ENCODE measurements at places on chromosomes 12 and 14.
A peak's percentile ranks its signal among the peaks of the same experiment; 100 is the strongest.

DNA sequence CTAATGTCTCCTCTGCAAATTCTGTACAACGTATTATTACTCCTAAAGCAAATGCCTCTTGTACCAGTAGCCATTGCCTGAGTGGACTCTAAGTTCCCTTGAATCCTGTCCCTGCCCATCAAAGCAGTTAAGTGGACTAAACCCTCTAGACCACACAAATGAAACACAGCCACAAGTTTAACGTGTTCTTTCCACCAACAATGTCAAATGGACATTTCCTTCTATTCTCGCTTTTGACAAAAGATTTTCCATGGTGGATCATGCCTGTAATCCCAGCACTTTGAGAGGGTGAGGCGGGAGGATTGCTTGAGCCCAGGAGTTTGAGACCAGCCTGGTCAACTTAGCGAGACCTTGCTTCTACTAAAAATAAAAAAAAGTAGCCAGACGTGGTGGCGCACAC, 15.9 kb downstream of the CCDC88C start:
- DNase-seq: no peak

DNA sequence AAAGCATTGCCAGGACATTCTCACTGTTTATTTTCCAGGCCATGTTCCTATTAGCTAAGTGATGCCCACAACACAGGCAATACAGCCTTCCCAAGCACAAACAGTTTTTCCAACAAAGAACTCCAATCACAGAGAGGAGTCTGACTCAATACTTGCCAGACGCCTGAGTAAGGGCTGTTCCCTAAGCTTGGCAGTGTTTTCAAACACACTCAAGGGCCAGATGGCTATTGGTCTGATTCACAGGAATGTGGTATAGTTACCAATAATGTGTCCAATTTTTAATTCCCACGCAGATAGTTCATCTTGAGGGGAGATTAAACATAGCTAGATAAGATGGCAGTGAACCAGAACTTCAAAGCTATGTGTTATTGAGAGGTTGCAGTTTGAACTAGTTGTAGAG, 381.0 kb downstream of the SNAPC1 start:
- no peak for DNase-seq

GRCh38 chr14:26841920-26842741, 244.3 kb upstream of the NOVA1 start:
- DNase-seq: peak; percentile 81

GRCh38 chr12:1279050-1279449, 288.0 kb downstream of the ERC1 start:
- DNase-seq: no peak

DNA sequence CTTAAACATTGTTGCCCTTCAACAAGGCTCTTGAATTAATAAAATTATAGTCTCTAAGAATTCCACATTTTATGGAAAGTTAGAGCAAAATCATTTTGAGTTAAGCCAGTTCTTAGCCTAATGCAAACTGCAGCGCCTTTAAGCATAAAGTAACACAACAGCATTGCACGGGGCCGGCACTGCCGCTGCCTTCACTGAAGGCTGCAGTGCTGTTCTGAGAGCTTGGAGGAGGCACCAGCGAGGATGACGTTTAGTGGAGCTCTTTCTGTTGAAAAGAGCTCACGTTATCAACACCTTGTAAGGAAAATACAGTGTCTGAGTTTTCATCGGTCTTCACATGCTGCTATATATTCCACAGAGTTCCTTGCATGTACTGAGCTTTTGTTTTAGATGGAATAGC, 38.3 kb upstream of the DYNC1H1 start:
- DNase-seq: no peak

- no peak for DNase-seq
Observed at GRCh38 chr12:22271023-22271422, 63.5 kb downstream of the ST8SIA1 start.

DNA sequence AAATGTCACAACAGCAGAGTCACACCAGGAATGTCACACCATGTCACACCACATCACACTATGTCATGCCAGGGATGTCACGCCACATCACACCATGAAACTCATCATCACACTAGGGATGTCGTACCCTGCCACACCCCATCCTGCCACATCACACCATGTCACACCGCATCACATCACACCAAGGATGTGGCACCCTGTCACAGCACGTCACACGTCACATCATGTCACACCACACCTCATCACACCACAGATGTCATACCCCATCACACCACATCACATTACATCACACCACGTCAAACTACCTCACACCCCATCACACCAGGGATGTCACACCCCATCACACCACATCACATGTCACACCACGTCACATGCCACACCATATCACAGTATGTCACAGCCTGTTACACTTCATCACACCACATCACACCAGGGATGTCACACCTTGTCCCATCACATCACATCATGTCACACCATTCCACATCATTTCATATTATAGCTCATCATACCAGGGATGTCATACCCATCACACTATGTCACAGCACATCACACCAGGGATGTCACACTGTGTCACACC, 90.9 kb downstream of the TMEM121 start:
- DNase-seq: no peak

DNA sequence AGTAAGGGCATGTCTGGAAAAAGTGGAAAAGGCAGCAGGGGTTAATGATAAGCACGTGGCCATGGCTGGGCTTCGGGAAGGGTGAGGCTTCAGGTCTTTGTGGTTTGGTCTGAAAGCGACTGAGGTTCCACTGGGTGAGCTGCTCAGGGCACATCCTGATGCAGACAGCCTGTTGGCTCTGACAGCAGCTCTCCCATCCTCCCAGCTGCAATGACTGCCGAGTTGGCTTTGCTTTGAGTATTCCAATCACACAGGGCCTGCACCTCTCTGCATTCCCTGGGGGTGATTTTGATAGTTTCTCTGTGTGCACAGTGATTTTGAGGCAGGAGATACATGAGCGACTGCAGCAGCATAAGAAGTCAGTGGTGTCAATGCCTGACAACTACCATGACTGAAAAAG, 390.7 kb downstream of the APAF1 start:
- no peak for DNase-seq

DNA sequence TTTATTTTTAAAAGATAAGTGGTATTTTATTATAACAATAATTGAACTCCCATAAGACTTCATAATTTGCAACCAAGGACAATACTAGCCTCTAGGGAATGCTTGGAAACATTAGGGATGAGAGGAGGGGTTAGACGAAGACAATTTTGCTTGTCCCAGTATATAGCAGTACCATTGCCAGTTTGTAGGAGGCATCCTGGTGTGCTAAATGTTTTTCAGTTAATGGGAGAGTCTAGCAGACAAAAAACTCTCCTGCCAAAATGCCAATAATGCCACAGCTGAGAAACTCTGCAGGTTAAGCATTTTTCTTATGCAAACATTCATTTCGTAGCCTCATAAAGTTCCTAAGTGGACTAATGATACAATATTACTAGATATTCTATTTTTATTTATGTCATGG, 38.1 kb downstream of the RASSF9 start:
- DNase-seq: no peak

DNA sequence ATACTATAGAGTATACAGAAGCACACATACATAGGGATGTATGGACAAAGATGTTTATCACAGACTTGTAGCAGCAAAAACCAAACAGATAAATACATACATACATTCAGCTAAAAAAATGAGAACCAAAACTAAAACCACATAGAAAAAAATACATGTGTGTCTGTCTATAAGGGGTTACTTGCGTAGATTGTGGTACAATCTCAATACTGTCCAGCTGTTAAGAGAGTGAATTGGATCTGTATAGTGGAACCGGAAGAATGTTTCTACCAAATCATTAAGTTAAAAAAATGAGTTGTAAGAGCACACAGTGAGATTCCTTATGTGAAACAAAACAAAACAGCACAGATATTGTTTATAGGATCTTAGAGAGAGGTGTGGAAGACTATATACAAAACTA, 44.2 kb upstream of the DCD start:
- no peak for DNase-seq

DNA sequence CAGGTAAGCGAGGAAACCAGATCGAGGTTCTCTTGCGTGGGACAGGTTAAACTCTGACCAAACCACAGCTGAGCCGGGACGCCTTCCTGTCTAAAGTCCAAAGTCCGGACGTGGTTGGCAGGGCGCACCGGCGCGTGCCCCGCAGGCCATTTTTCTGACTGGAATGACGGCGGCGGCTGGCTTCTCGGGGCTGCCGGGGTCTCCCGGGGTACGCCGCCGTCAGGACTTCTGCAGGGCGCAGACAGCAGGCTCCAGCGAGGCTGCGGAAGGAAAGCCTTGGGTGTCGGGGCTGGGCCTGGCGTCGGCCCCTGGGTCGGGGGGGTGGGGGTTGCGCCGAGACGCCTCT, 32.8 kb downstream of the MIA2 start:
- peak; percentile 21 for DNase-seq

DNA sequence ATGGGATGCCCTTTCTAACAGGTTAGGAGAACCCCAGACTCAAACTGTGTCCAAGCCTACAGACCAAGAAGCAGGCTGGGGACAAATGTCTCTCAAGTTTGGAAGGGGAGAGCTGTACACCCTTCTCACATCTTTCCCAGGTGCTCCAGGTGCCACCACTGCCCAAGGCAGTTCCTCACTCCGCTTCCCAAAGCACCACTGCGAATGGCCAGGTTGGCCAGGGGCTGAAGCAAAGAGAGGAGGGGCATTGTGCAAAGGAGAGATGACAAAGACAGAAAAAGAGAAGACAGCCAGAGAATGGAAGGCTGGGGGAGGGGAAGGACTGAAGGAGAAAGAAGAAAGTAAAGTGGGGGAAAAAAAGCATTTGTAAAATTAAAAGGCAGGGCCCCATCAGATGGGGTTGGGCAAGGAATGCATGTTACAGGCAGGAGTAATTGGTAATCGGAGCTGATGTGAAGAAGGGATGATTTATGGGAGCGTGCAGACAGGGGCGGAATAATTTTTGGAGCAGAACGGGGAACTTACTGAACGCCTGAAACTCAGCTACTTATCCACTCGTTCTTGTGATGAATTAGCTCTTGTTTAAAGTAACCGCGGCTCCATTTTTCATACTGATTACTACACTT, 165.8 kb downstream of the ESRRB start:
- DNase-seq: no peak

DNA sequence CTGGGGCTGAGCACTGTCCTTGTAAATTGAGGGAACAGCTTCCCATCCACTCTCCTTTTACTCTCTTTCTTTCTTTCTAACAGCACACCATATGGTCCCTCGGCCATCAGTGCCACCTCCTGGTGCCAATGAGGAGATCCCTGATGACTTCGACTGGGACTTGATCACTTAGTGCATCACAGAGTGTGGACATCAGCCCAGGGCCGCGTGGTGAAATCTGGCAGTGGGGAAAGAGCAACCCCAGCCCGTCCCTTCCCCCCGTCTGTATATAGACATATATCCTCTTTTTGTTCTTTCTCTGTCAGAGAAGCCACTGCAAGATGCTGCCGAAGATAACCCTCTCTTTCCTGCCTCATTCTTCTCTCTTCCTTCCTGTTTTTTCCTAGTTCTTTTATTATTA, 13.5 kb downstream of the C3AR1 start:
- DNase-seq: no peak

DNA sequence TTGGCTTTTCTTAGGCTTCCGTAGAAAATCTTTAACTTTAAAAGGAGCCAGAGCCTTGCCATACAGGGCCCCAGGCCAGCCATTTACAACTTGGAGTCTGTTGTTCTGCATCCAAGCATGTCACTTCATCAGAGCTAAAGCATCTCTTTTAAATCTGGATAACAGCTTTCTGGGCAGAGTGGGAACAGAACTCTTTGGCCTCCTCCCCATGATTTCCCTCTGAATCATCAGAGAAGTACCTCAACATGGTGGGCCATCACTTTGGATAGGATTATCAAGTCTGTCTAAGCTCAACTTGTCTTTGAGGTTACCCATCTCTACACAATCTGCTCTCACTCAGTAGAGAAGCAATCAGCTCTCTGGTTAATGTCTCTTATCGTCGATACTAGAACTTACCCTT, 170.9 kb downstream of the SLC6A15 start:
- no peak for DNase-seq

- no peak for DNase-seq
Observed at GRCh38 chr14:60845523-60845922, 111.0 kb downstream of the MNAT1 start.

- DNase-seq: no peak
Observed at GRCh38 chr14:21072031-21072473, 1.9 kb downstream of the ARHGEF40 start.

GRCh38 chr14:67680941-67681340, 6.5 kb upstream of the VTI1B start:
- no peak for DNase-seq

All from NCI-H460 (cell line).